ENCODE measurements at places on chromosomes 4 and X.

GRCh38 chr4:137209240-137209639 is 323.1 kb downstream of the PCDH18 start:
- no peak for DNase-seq

- no peak for DNase-seq
Measured at GRCh38 chrX:39888730-39889129, 209.0 kb downstream of the BCOR start.

DNA sequence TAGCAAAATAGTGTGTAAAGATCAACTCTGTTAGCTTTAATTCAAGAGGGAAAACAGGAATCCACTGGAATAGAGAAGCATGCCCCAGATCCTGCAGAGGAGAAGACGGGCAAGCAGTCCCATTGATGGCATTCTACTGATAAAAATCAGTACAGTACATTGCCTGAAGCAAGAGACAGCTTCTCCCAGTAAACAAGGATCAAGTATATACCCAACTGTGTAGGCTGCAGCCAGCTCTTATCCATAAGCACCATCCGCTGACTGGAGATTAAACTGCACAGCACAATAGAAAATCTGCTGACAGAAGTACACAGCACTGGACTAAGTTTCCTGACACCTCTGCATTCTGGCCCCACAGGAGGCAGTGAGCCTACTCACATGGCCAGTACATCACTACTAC is 110.1 kb downstream of the COX18 start:
- no peak for DNase-seq

DNA sequence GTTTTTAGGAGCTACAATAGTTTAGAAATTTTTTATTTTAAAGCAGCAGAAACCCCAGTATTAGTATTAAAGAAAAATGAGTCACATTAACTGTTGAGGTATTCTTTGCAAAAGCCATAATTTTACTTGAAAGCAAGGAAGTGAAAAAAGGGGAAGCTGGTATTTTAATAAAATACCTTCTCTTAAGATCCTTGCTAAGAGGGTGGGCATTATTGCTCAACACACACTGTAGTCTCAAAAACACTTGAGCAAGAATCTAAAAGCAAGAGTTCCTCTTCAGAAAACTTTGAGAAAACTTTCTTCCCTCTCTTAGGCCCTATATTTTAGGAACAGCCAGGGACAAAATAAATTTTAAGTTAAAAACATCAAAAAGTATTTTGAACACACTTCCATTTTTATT is 259.4 kb upstream of the DIAPH2 start:
- no peak for DNase-seq

GRCh38 chr4:54487491-54487890 is 170.3 kb upstream of the KIT start:
- no peak for DNase-seq

DNA sequence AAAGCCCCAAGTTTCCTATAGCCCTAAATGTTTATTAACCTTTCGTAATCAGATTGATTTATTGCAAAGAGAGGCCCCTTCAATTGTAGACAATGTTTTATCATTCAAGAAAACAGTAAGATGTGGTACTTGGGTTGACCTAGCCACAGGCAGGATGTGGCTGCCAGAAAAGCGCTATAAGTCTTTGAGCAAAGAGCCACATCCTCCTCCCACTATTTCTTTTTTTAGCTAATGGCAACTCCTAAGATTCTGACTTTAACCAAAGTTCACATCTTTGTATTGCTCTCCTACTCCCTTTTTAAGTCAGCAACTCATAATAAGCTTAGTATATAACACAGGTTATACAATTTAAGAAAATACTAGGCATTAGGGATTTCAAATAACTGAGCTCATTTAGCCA is 70.7 kb upstream of the PPP3CA start:
- no peak for DNase-seq

- no peak for DNase-seq
Measured at GRCh38 chr4:76275486-76276124, 24.1 kb downstream of the FAM47E start.

GRCh38 chr4:112975567-112976355 is 73.7 kb upstream of the ANK2 start:
- DNase-seq, result no peak

GRCh38 chrX:150363561-150364346 is 637 bp downstream of the MAMLD1 start:
- DNase-seq, result no peak

DNA sequence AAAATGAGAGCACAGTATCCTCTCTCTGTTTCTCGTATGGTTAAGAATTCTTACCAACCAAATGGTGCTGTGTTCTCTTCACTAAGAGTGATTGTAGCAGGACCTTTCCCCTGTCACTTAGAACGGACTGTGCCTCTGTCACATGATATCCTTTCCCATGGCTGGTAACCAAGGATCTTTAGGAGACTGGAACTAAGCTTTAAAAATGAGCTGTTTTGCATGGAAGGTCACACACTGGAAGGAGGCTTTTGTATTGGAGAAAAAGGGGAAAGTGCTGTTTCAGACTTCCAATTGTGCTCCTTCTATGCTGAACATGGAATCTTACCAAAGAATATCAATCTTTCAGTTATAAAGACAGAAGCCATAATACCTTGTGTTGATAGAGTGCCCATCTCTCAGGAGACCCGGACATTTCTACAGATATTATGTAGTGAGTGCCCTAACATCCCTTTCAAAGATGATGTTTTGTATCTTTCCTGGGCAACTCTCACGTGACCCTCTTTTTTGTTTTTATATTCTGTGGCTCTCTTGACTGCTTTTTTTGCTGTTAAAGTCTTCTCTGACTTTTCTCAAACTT is 148.6 kb downstream of the SLC4A4 start:
- DNase-seq, result no peak

DNA sequence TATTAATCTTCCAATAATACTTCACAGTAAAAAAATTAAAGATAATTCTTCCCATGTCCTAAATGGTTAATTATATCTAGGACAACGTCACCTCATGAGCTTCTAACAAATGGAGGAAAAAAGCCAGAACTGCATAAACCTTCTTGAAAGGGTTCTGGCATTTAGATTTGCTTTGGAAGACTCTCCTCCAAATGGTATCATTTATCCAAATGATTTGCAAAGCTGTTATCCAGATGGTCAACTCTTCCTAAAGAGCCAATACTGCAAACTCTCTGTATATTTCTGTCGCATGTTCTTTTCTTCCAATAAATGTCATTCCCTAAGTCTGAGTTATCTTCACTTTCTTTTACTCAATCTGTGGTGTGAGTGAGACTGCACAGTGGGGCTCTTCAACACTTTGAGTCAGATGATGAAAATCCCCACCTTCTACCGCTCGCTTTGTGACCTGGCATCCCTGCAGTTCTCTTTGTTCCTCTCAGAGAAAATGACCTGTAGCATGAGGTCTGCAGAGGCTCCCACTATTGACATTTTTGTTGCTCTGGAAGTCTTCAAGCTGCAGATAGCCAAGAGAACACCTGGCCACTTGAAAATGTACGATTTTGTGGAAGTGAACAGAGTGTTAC is 52.9 kb downstream of the TMEM150C start:
- no peak for DNase-seq

- DNase-seq, result no peak
Measured at GRCh38 chrX:129724754-129725153, 14.0 kb upstream of the XPNPEP2 start.

GRCh38 chrX:133190877-133191738 is 27.0 kb downstream of the TFDP3 start:
- DNase-seq, result no peak

DNA sequence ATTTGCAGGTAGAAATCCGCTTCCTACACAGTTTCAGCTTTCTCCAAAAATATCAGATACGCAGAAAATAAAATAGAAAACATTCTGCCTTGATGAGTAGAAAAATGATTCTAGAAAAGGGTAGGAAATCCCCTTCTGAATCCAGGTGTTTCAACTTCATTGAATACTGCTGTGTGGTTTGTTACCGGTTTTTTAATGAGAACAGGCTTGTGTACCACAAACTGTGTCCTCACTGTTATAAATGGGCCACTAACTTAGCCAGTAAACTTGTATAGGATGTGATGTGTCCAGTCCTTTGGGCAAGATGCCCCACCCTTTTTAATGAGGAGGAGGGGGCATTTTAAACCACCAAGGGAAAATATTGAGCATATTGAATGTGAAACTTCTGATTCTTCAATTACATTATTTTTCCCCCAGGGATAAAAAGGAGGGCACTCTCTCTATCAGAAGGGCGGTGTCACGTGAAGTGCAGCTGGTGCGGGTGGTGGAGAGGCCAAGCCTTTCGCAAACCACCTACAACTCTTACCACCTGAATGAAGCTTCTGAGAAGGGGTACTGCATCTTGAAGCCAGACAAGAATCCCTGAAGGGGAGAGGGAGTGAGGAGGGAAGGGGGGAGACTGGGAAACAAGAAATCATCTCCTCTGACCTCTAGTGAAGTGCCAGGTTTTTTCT is 4.5 kb downstream of the CXXC4 start:
- peak; percentile 41 for DNase-seq

DNA sequence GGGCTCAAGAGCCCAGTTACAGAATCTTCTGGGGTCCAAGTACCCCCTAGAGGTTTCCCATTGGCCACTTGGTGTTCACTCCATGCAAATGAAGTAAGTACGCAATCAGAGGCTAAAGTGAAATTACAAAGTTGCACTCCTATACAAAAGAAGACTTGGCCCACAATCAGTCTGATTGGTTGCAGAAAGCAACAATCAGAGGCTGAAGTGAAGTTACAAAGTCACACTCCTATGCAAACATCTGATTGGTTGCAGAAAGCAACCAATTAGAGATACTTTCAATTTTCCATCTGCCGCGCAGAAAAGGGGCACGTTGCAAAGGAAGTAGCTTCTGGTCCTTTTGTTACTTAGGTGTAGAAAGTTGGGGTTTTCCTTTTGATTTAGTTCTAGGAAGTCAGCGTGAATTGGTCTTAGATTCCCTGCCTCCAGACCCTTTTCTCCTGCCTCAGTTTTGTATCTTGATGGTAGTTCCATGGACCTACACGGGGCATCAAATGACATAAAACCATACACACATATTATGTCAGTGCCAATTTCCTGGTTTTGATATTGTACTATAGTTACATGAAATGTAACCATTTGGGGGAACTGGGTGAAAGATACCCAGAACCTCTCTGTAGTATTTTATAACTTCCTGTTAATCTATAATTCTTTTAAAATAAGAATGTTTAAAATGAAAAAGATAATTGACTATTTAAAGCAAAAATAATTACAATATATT is 12.4 kb upstream of the PIN4 start:
- no peak for DNase-seq
